ENCODE measurements at places on chromosomes 4 and X.

- no peak for DNase-seq
These were observed 167.3 kb downstream of the MID1IP1 start for GRCh38 chrX:38968344-38969216.

GRCh38 chr4:94225449-94225848, 17.8 kb downstream of the SMARCAD1 start:
- DNase-seq = no peak

GRCh38 chrX:47815901-47816845, 20.5 kb upstream of the ZNF81 start:
- no peak for DNase-seq

DNA sequence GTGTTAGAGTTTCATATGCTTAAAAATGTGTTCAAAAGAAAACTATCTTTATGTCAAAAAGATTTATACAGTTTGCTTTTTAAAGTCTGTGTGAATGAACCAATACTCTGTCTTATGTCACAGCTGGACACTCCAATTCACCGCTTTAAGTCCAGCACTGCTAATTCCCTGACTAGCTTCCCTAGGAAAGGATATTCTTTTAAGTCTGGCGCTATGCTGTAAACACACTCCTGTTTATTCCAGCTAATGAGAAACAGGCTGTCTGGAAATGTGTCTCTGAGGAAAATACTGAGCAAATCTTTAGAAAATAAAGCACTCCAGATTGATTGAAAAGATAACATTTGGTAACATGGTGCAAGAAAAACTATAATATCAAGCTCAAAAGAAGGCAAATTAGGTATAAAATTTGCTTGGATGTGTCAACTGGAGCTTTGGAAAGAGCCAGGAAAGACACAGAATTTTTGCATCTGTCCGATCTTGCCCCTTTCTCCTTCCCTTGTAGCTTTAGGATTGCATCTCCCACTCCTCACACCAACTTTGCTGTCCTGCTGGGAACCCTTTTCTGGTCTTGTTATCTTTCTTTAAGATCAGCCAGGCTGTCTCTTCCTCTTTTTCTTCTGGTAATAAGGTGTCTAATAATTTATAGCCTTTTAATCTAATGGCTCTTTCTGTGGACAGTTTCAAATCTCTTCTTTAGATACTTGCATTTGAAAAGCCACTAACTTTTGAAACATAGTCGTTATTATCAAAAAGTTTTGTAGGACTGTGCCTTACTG, 40.9 kb upstream of the VEGFC start:
- no peak for DNase-seq

Data from CD8-positive, alpha-beta memory T cell (primary cell).